ENCODE measurements at places on chromosomes 7 and 10.

- no peak for DNase-seq
These were observed 56.5 kb upstream of the AGMO start for GRCh38 chr7:15618275-15618674.

DNA sequence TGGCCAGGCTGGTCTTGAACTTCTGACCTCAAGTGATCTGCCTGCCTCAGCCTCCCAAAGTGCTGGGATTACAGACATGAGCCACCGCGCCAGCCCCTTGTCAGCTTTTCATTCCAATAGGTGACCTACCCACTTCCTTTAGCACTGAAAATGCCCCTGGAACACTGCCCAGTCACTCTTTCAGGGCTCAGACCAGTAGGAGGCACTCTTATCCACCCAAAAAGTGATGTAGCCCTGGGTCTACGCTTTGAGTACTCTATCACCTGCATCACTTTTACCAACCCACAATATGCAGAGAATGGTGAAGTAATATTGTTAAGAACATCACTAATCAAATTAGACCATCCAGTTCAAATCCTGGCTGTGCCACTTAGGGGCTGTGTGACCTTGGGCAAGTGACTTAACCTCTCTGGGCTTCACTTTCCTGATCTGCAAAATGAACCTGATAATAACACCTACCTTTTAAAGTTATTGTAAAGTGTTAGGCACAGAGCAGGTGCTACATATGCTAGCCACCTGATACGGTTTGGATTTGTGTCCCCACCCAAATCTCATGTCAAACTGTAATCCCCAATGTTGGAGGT is 5.2 kb downstream of the CALN1 start:
- DNase-seq, result no peak

GRCh38 chr10:29210266-29210868 is 78.5 kb upstream of the LYZL1 start:
- no peak for DNase-seq

- no peak for DNase-seq
These were observed 105.5 kb upstream of the MKLN1 start for GRCh38 chr7:131222171-131222570.

GRCh38 chr7:130272381-130273080 is 5.9 kb downstream of the CPA2 start:
- no peak for DNase-seq

DNA sequence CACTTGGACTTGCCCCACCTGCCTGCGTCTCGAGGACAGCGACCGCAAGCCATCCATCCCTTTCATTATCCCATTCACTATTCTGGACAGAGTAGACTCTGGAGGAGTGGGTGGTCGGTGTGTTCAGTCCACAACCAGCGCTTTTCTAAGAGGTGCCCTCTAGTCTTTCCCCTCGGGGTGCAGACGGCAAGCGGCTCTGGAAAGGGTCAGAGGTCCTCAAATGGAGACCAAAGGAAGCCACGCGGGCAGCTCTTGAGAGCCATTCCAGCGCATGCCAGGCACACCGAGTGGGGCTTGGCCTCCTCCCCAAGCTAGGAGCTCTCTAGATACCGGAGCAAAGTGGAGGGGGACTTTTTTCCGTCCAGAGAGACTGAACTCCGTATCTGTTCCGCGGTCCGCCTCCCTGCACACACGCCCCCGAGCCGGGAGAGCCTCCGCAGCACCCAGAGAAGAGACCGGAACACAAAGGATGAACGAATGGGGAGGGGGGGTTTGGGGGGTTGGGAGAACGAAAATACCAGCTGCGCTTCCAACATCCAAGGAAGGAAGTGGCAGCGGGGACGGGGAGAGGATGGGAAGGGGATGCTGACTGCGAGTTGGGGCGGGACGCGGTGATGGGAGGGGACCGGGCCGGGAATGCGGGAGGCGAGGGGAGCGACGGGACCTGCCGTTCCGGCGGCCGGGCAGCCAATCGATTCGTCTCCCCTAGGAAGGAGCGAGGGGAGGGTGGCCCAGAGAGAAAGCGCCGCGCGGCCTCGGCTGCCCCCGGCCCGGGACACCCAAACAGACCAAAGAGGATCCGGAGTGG is 515 bp downstream of the GSDME start:
- no peak for DNase-seq
